ENCODE measurements at places on chromosomes 3 and 15.

- no peak for DNase-seq
Observed at GRCh38 chr3:151625086-151625485, 108.6 kb upstream of the AADACL2 start.

GRCh38 chr3:138066383-138066782, 49.0 kb downstream of the DZIP1L start:
- DNase-seq, result no peak

GRCh38 chr3:31448035-31448881, 84.5 kb upstream of the STT3B start:
- DNase-seq, result peak; percentile 21

GRCh38 chr3:120227710-120228347, 57.2 kb downstream of the GPR156 start:
- no peak for DNase-seq

DNA sequence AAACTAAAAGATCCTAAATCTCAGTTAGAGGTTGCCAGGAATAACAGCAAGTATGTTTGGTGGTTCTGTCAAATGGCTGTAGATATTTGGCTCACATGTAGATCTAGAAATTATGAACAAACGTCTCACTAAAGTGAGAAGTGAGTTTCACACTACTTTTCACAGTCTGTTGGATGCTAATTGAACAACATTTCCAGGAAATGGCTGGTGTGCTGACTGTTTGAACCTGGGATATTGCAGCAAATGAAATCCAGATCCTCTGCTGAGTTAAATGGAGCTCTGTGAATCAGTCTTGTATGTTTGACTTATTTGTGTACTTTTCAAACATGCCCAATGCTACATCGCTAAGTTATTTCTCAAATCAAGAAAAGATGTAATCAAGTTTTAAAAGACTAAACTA, 21.3 kb upstream of the RSL24D1 start:
- no peak for DNase-seq

- no peak for DNase-seq
Observed at GRCh38 chr3:40847551-40847992, 322.8 kb downstream of the ZNF621 start.
